ENCODE measurements at places on chromosomes 4 and X.

GRCh38 chr4:80685214-80685613, 345.3 kb upstream of the BMP3 start:
- DNase-seq: no peak

DNA sequence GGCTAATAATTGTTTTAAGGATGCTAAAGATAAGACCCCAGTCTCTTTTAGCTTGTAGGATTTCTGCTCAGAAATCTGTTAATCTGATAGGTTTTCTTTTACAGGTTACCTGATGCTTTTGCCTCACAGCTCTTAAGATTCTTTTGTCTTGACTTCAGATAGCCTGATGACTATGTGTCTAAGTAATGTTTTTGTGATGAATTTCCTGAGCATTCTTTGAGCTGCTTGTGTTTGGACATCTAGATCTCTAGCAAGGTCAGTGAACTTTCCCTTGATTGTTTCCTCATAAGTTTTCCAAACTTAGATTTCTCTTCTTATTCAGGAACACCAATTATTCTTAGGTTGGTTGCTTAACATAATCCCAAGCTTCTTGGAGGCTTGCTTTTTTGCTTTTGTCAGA, 104.1 kb downstream of the ZNF518B start:
- DNase-seq: no peak

DNA sequence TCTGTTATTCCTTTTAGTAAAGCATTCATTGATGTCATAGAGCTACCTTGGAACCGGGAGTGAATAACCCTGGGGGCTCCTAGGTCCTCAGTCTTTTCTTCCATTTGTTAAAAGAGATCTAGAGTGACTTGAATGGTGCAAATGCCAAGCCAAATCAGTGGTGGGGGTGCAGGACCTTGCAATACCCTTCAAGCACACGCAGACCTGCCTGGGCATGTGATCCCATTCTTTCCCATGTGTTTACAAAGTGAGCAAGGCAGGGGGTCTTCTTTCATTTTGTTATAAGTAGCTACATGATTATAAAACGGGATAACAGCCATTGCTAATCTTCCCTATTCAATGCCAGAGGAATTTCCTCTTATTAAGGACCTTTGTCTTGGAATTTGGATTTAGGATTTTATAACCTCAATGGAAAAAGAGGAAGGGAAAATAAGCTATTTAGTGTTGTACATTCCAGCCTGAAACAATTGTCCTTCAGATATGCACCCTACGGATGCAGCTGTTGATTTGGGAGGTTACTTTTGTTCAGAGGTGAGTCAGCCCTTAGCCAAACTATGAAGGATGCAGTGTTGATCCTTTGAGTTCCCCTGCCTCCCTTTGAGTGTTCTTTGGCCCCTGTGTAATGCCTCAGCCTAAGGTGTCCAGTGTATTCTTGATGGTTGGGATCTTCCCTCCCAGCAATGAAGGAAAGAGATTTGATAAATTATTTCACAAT, 623.8 kb upstream of the HTR2C start:
- DNase-seq: no peak

GRCh38 chr4:110475881-110476818, at the start of gene ENPEP:
Gene ENPEP (plus strand): TSS chr4:110476155. CDS start chr4:110476415, 260 bp downstream.
- DNase-seq: no peak

DNA sequence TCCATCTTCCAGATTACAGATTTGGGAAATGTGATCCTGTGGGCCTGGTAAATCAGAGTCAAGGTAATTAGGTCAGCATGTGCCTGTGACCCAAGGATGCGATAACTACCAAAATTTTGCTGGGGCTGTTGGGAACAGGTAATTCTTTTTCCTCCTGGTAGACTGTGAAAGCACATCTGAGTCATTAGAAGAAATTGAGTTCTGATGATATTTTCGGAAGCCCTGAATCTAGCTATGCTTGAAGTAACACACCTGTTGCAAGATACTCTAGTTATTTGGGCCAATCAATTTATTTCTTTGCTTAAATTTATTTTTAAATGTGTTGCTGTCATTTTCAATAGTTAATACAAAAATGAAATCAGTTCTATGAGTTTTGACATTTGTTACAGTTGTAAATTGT, 903.6 kb downstream of the RPA4 start:
- no peak for DNase-seq

DNA sequence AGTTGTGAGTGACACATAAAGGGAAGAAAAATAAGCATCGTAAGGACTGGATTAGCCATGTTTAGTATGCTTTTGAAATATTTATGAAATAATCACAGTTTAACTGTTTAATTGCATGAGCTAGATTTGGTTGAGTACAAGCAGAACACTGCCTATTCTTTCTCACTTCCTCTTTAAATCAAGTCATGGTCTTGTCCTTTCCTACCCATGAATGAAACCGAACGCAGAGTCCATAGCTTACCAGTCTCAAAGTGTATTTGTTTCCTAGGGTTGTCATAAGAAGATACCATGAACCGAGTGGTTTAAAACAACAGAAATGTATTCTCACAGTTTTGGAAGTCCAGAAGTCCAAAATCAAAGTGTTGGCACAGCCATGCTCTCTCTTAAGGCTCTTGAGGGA, 684.0 kb upstream of the MAGEB2 start:
- no peak for DNase-seq

DNA sequence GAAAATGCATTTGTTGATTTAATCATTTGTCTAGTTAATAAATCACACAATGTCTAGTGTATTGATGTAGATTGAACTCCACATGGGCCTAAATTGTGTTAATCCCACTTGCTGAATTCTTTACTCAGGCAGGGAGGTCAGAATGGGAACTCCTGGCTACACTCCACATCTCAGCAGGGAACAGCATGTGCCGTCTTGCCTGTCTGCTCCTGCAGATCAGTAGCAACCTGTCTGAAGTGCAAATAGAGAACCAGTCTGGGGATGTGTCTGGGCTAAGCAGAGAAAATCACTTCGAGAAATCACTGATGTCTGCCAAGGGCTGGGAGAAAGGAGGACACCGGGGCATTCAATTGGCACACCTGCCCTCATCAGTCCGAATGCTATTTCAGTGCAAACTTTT, 16.5 kb upstream of the MXRA5 start:
- DNase-seq: no peak

DNA sequence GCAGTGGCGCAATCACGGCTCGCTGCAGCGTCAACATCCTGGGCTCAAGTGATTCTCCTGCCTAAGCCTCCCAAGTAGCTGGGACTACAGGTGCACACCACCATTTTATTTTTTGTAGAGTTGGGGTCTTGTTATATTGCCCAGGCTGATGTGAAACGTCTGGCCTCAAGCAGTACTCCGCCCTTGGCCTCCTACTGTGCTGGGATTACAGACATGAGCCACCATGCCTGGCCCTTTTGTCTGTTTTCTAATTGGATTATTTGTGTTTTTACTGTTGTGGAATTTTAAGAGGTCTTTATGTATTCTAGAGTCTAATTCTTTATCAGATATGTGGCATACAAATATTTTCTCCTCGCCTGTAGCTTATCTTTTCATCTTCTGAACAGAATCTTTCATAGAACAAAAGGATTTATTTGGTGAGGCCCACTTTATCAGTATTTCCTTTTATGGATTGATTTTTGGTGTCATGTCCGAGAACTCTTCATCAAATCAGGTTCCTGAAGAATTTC, 18.9 kb downstream of the PLS3 start:
- no peak for DNase-seq

DNA sequence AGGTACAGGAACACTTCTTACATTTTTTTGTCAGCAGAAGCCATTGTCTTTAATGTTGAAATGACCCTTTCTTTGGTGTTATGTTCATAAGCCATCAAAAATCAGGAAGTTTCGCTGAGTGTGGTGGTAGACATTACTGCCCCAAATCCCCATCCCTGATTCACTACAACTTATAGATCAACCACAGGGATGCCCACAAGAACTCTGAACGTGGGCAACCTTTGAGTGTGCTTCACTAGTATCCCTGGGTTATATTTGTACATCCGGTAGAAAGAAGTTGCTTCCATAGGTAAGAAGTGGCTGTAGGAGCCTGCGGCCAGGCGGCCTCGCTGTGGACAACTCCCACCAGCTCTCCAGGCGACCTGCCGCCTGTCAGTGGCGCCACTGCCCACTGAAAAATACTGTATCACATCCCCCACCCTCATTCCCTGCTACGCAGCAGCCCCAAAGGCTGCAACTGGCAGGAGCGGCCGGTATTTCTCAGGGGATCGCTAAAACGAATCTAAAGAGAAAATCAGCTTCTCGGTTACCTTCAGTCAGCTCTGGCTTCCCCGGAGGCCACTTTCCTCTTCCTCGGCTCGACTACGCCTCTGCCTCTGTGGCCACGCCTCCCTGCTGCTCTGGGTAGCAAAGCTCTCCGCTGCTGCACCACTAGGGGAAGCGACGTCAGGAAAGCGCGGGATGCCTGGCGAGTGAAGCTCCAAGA, 13.9 kb upstream of the ETDC start:
- DNase-seq: peak; percentile 28
